ENCODE measurements at places on chromosomes 11 and 22.

GRCh38 chr11:94781837-94782236, 13.7 kb downstream of the AMOTL1 start:
- DNase-seq = no peak

DNA sequence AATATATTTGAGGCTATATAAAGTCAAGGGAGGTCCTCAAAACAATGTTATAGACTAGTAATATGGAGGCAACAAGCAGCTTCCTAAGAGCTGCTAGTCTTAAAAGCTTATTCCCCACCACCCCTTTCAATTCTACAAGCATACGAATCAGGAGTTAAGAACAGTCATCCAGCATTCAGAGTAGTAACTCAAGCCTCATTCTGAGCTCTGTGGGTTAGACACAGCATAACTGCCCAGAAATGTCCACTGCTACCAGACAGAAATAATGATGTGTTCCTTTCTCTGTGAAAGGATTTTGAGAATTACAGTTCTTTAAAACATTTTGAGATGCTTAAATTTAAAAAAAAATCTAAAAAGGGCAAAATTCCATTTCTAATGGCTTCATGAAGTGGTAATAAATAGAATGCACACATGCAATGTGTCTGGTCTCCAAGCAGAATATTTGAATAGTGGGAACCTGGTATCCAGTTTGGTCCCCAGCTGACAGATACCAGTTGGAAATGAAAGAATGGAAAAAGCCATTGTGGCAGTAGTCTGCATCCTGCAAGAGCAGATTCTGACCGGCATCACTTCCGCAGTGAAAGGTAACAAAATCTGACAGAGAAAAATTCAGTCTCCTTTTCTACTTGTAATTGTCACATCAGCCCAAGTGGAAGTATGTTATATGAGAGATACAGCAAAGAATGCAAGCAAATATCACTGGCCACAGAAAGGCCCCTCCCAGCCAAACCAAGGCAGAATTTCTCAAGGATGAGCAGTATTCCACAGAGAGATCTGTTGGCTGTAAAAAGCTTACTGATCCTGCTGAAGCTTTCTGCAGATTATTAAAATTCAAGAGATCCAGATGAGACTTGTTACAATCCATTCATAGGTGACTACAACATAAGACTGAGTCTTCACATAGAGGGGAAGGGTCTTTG, 310.8 kb upstream of the PITPNB start:
- no peak for DNase-seq

GRCh38 chr11:14144934-14145333, 182.4 kb downstream of the SPON1 start:
- no peak for DNase-seq

- no peak for DNase-seq
These were observed 33.0 kb downstream of the PPP6R2 start for GRCh38 chr22:50376085-50376651.

- DNase-seq = no peak
These were observed 22.6 kb downstream of the IZUMO1R start for GRCh38 chr11:94326947-94327346.

DNA sequence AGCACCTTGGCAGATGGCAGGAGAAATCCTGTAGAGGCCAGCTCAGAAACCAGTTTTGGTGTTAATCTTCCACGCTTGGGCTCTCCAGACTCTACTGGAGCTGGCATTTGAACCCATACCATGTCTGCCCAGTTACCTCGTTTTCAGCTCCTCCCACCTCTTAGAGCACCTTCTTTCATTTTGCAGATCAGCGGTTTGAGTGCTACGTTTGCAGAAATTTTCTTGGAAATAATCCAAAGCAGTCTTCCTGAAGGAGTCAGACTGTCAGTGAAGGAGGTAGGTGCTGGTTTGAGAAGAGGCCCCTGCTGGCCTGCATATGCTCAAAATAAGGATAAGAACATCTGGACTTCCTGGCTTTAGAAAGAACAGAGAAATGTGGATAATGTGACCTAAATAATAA, 13.7 kb downstream of the COA4 start:
- no peak for DNase-seq

- DNase-seq = no peak
These were observed 154.3 kb upstream of the NCAM1 start for GRCh38 chr11:112806876-112807275.

DNA sequence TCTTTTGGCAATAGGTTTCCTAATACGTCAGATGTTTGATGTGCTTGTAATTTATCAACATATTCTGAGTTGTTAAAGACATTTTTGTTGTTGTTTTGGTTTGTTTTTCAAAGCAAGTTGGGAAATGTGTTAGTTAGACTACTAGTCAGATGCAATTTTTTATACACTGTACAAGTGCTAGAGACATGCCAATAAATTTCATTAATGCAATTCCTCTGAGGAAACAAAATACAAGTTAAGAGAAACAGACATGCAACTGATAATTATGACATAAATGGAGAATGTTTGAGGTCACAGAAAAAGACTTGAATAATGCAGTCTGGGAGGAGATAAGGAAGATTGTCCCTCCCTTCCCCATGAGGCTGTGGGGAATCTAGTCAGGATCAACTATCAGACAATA, 5.9 kb downstream of the OR51T1 start:
- DNase-seq = no peak

DNA sequence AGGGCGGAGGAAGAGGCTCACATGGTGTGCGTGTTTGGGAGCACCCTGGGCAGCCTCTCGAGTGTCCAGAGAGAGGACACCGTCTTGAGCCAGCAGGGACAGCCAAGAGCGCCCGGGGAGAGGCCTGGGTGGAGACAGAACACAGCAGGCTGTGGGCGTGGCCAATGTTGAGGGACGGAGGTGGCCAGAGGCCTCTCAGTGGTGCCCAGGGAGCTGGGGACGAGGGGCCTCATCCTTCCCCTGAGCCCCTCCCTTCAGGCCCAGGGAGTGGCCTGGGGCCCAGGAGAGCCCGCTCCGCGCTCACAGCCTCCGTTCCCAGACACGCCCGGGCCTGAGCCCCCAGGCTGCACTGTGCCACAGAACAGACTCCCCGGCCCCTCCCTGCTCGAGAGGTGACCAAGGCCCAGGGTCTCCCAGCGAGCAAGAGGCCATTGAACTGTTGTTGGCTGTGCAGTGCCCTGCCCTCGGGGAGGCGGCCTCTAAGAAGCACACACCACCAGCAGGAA, 48.4 kb downstream of the CDKN1C start:
- no peak for DNase-seq

- no peak for DNase-seq
These were observed 1.7 kb upstream of the MYBPC3 start for GRCh38 chr11:47353978-47354774.

GRCh38 chr11:108278546-108278945, 55.7 kb downstream of the ATM start:
- no peak for DNase-seq

DNA sequence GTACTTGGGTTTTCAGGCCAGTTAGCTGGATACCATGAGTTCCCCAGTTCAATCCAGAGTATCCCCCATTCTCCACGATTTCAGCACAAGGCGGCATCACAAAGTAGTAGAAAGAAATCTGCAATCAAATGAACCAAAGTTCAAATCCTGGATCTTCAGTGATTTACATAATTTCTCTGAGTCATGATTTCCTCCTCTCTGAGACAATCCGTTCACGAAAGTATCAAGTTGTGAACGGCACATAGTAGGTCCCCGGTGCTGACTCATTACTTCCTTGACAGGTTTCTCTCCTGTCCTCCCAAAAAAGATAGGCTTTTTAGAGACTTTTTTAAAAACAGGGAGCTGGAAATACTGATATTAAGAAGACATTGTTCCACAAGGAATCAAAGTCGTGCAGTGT, 69.1 kb upstream of the AKIP1 start:
- no peak for DNase-seq

- no peak for DNase-seq
These were observed 25.6 kb downstream of the RNF141 start for GRCh38 chr11:10515418-10515817.

- DNase-seq = no peak
These were observed 50.6 kb downstream of the CSTPP1 start for GRCh38 chr11:46987183-46987582.

- no peak for DNase-seq
These were observed 8.3 kb downstream of the UEVLD start for GRCh38 chr11:18580113-18580766.

- no peak for DNase-seq
These were observed 34.5 kb upstream of the CYB5R3 start for GRCh38 chr22:42683578-42684283.

DNA sequence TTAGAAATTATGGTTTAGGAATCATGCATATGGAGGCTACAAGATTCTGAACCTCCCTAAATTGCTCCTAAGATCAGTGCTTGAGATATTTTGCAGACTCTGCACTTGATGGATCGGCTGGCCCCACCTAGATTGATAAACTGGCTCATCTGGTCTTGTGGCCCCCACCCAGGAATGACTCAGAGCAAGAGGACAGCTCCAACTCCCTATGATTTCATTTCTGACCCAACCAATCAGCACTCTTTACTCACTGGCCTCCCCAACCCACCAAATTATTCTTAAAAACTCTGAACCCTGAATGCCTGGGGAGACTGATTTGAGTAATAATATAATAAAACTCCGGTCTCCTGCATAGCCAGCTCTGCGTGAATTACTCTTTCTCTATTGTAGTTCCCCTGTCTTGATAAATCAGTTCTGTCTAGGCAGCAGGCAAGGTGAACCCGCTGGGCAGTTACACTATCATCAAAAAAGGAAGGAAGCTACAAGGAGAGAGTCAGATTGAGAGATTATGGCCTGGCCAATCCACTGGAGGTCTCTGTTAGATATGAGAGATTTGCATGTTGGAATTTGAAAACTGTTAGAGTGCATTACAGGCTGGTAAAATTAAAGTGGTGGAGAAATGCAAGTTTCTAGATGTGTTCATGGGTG, 245.8 kb downstream of the CSNK2A3 start:
- no peak for DNase-seq

DNA sequence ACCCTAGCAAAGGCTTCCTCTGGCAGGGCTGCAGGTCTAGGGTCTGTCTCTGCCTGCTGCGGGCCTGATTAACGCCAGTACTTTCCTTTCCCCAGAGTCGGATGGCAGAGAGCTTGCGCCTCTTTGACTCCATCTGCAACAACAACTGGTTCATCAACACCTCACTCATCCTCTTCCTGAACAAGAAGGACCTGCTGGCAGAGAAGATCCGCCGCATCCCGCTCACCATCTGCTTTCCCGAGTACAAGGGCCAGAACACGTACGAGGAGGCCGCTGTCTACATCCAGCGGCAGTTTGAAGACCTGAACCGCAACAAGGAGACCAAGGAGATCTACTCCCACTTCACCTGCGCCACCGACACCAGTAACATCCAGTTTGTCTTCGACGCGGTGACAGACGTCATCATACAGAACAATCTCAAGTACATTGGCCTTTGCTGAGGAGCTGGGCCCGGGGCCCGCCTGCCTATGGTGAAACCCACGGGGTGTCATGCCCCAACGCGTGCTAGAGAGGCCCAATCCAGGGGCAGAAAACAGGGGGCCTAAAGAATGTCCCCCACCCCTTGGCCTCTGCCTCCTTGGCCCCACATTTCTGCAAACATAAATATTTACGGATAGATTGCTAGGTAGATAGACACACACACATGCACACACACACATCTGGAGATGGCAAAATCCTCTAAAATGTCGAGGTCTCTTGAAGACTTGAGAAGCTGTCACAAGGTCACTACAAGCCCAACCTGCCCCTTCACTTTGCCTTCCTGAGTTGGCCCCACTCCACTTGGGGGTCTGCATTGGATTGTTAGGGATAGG, 18.6 kb downstream of the RSPH14 start:
- no peak for DNase-seq

DNA sequence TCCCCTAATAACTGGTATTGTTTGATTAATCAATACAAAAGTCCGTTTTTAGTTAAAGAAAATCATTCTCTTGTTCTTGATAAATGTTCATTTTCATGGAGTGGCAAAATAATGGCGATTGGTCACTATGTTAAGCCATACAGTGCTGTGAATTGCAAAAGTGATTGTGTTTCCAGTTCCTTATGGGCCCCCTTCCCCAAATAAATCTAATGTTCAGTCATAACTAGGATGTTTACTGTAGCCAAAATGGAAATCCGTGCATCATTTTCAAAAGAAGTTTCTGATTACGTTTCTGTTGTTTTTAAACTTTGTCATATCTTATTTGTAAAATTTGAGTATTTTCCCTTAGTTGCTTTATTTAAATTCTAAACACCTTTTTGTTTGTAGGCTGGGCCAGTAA, 845 bp downstream of the RBM7 start:
- DNase-seq = no peak

DNA sequence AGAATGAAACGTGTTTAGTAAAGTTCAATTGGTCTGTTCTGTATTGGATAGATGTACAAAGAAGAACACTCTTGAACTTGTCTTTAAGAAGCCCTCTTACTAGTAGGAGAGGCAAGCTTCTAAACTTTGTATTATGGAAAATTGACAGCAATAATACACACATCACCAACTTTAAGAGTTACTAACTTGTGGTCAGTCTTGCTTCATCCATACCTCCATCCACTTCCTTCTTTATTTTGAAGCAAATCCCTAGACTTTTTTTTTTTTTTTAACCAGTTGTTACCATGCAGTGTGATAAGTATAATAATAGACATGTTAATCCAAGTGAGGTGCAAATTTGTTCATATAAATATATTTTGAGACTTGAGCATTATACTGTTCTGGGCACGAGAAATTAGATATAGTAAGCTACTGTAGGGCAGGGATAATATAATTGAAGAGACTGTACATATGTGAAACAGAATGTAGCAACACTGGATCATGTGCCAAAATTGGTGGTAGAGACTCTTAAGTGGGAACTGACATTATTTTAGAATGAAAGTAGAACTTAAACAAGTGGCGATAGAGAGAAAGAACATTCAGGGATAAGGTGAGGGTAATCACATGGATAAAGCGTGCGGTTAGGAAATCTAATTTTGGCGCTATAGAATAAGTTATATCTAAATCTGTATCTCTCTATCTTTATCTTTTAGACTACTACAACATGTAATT, 6.5 kb downstream of the FAR1 start:
- no peak for DNase-seq

- no peak for DNase-seq
These were observed 20.3 kb downstream of the TEF start for GRCh38 chr22:41401781-41402648.

Data from stimulated activated CD8-positive, alpha-beta memory T cell treated with anti-CD3 and anti-CD28 coated beads, Interleukin-12 subunit alpha, Interleukin-12 subunit beta, amount 100 ng/mL, for 1 hour (primary cell).